DMS 273 treated with DMSO at 0.1 percent for 48 hours (cell line): ENCODE measurements at places on chromosomes 4 and X.

GRCh38 chrX:38052096-38052495, 45.7 kb downstream of the SYTL5 start:
- no peak for DNase-seq

DNA sequence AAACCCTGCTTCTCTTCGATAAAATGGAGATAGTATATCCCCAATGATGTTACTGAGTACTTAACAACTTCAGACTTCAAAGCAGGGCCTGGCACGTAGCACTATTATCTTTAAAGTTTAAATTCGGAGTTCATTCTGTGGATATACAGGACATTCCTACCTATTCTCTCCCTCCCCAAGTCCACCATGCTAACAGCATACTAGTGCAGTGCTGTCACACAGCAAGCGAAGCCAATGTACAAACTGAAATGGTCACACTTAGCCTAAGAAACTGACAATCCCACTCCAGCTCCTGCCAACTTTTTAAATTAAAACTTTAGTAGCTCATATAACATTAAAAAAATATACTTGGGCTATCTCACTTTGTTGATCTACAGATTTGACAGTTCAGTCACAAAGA, 1.2 kb upstream of the DNAJB14 start:
- no peak for DNase-seq

DNA sequence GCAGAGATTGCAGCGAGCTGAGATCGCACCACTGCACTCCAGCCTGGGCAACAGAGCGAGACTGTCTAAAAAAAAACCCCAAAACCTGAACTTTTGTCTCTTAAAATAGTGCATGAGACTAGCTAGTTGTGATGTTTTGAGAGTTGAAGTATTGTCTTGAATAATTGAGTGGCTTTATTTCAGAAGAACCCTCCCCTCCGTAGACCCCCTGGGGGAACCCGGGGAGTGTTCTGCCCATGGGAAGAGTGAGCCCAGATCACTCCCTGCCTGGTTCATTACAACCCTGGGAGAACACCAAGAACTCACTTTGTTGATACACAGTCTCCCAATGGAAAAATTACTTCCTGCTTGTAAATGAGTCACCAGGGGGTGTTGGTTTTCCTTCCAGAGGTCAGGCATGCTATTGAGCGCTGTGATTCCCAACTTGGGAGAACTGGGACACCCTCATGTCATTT, 65.3 kb upstream of the SHISA3 start:
- DNase-seq: no peak

- DNase-seq: no peak
These were observed 13.3 kb downstream of the SHOX start for GRCh38 chrX:643911-644303.

DNA sequence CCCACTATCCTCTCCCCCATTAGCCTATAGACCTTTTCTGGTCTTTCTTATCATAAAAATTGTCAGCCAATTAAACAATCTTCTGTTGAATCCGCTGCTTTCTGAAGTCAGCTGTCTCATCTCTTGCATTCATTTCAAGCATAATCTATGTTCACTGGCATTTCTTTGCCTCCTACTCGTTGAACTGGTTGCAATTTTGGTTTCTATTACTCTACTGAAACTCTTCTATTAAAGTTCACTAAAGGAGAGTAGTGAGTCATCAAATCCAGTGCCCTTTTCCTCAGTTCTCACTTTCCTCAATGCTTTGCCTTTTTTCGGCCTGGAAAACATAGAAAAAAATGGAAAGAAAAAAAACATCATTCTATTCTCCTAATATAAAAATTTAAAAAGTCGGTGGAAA, 23.9 kb upstream of the CXCL13 start:
- no peak for DNase-seq

DNA sequence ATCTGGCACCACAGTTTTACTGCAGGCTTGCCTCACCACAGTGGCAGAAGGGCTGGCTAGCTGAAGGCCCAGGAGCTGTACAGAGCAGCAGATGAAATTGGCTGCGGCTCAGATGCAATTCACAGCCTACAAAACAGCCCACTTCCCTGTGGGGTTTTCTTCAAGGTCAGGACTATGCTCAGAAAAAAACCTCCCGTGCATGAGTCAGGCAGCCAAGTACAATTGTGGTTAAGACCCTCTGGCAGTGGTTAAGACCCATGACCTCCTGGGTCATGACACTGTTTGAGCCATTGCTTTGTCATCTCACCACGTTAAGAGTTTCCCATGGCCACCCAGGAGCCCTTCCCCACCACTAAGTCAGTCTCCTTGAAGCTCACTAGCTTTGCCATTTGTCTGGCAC, 276.3 kb downstream of the HNRNPD start:
- no peak for DNase-seq

DNA sequence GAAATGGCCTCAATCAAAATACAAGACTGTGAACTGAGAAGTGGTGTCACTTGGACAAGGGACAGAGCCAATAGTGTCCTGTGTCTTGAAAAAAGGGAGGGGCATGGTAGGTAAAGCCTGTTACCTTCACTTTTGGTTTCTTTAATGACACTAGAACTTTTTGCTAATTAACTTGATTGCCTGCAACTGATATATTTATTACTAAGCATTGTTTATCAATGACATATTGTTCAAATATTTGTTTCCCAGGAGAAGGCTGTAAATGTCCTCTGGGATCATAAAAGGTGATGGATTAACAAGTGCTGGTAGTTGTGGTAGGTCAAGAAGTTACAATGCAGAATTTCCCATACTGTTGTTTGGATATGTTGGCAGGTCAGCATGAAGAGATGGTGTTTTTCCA, 93.8 kb upstream of the SCML1 start:
- no peak for DNase-seq

DNA sequence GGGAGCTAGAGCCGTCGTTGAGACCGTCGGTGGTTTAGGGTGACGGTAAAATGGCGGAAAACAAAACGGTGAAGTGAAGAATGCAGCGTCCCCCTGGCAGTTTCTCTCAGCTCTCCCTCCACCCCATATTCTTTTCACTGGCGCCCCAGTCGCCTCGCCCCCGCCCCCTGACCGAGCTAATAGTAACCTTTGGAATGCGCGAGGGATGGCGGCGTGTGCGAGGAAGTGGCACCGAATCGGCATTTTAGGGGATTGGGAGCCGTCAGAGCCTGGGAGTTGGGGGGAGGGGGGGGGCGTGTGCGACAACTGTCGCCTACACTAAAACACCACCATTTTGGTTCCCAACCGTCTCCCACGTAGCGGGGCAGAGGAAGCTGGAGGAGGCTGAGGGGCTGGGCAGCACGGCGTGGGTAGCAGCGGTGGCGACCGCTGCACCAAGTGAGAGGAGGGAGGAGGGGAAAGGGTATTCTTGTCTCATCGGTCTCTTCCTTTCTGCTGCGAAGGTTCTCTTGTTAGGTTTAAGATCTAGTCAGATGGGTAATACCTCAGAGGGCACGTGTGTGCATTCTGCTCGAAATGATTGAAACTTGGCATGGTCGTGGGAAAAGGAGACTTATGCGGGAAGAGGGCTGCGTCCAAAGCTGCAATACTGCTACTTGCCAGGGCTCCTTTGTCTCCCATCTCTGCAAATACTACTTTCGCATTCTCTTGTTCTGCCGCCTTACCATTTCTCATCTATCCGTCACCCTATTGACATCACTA, 840 bp downstream of the ZNF711 start:
- DNase-seq: peak; percentile 5

DNA sequence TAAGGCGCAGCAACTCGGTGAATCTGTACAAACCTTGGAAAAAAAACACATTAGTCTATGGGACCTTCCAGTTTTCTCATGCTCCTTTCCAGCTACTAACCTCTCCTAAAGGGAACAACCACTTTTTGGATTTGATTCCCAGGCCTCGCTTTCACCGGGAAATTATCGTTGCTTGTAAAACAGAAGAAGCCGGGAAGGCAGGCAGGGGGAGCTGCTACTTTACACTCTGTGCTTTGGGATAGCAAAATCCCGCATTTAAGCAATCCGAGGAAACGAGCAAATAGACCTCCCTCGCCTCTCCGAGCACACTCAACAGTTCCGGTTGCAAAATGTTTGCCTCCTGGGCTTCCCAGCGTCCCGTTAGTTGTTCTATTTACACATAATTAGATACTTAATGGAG, 1.2 kb downstream of the CD38 start:
- no peak for DNase-seq

DNA sequence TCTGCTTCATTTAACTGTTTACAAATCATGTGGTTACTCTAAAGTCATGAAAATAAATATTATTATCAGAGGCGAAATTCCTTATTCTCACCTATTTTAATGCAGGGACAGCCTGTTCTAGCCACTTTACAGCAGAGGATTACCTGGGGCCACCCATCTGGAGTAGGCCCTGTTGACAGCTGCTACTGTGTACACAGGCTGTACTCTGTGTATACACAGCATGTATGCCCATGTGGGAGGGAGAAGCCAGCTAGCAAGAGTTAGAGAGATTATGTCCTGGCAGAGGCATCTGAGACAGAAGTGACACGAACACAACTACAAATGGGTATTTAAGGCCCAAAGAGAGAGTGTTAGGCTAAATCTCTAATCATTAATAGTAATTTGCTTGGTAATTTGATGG, 62.1 kb downstream of the GPRIN3 start:
- peak; percentile 51 for DNase-seq

DNA sequence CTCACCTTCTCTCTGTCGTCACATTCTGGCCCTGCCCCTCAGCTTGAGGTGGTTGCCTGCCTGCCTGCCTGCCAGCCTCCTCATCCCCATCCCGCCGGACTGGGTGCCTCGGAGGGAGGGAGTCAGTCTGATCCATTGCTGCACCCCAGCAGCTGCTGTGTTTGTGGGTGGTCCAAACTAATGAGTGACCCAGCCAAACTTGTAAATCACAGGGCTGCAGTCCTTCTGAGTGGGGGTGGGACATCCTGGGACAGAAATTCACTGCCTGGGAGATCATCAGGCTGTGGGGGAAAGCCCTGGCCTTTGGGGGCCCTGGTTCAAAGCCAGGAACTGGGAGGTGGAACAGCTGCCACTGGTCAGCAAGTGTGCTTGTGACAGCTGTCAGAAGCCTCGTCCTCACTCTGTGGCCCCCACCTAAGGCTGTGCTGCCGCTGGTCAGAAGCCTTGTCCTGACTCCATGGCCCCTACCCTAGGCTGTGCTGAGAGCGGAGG, 5.6 kb downstream of the GPR78 start:
- DNase-seq: no peak

GRCh38 chrX:43677993-43678392, 21.9 kb downstream of the MAOA start:
- DNase-seq: no peak

- no peak for DNase-seq
These were observed 22.2 kb upstream of the GTPBP6 start for GRCh38 chrX:340641-341423.
